ENCODE measurements at places on chromosomes 1 and 21.

- DNase-seq: peak; percentile 66
These were observed 24.6 kb downstream of the ARHGEF19 start for GRCh38 chr1:16187748-16188401.

GRCh38 chr1:201662646-201663045 is 123.7 kb downstream of the NAV1 start:
- DNase-seq: no peak

GRCh38 chr1:51627672-51628071 is 10.8 kb downstream of the OSBPL9 start:
- no peak for DNase-seq

DNA sequence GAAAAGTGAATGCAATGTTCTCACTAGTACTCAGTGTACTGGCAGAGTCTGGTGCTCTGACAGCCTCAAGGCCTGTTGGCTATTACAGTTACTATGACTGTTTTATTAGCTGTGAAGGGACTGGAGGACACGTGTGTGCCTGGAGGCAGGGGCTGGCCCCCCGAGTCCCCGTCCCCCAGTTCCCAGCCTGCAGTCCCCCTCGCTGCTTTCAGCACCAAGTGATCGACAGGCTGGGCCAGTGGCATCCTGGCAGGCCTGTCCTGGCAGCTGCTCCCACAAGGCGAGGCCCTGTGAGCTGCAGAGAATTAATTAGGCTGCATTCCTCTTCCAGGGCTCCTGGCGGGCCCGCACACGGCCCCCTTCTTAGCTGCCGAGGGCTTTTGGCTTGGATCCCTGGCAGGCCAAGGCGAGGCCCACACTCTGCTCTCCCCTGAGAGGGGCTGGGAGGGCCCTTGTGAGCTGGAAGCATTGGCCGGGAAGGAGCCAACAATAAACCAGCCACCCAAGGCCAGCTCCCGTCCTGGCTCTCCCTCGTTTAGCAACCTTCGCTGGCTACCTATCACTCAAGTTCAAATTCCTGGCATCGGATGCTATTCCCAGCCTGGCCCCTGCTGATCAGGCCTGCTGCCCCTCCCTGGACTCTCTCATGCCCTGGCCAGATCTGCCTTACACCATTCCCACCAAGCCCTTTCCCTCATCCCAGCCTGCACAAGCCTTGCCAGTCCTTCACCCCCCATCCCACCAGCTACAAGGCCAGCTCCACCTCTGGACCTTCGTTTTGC is 9.8 kb downstream of the EDN2 start:
- no peak for DNase-seq

GRCh38 chr1:230979952-230980351 is 1.1 kb downstream of the ARV1 start:
- no peak for DNase-seq

GRCh38 chr1:244653439-244654107 is 647 bp downstream of the DESI2 start:
- DNase-seq: no peak

DNA sequence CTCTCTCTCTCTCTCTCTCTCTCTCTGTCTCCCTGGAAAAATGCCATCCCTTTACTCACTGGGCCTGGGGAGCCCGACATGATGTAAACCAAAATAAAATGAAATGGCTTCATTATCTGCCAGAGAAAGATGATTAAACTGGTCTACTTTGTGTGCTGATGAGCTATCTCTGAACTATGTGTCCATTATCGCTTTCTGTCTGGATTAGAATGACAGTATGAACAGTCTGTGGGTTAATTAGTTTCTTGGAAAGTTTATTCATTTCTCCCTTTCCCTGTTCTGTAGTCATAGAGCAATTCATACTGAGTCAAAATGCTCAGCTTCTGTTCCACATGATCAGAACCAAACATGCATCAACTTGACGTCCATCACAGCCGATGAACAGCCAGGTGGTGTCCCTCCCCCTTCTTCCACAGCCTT is 72.4 kb upstream of the KCND3 start:
- no peak for DNase-seq

DNA sequence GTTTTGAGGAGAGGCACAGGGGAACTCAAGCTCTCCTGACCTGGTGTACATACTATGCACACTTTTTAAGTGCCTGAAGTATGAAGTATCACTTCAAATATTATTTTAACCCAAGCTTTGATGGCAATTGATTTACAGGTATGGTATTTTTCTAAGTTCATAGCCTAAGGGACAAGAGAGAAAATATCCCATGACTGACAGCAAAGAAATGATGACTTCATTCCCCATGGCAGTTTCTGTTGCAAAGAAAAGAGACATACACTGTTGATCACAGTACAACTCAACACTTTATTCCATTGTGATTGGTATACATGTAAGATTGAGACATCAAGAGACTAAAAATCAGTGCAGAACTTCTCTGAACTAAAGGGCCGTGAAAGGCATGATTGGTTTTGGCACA is 41.8 kb upstream of the BCL10 start:
- DNase-seq: no peak

- DNase-seq: no peak
These were observed 5.8 kb downstream of the IBA57 start for GRCh38 chr1:228171221-228171891.

GRCh38 chr1:172120381-172120780 is 279.1 kb downstream of the DNM3 start:
- DNase-seq: no peak

GRCh38 chr1:14674030-14674429 is 75.5 kb downstream of the KAZN start:
- DNase-seq: no peak

GRCh38 chr1:147723691-147724323 is 36.6 kb downstream of the GJA5 start:
- DNase-seq: peak; percentile 6

GRCh38 chr21:41477641-41478318 is 30.2 kb downstream of the TMPRSS2 start:
- DNase-seq: no peak

DNA sequence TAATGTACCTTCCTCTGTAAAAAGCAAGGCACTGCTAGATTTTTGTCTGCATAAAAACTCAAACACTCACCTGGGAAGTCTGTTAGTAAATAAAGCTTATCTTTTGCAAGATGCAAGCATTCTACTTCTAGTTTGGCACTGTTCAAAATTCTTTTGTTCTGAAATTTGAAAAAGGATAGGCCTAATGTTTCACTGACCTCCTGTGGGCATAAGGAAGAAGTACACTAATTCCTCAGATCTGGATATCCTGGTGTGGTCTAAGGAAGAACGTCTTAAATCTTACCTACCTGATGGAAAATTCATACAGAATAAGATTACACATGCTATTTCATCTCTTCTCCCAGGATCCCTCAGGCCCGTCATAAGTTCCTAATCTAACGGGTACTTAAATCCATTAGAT is 93.5 kb upstream of the CAMK1G start:
- DNase-seq: no peak

DNA sequence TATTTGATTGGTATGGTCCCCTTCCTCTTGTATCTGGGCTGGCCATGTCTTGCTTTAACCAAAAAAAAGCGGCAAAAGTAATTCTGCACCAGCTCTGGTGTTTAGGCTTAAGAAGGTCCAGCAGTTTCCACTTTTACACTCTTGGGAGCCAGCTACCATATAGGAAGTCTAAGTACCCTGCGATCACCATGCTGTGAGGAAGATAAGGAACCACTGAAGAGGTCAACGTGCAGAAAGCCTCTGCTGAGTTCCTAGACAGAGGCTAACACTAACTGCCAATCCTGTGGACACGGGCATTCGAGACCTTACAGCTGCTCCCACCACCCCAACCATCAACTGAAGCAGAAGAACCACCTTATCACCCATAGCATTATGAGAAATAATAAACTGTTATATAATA is 331.4 kb downstream of the VAV3 start:
- no peak for DNase-seq

DNA sequence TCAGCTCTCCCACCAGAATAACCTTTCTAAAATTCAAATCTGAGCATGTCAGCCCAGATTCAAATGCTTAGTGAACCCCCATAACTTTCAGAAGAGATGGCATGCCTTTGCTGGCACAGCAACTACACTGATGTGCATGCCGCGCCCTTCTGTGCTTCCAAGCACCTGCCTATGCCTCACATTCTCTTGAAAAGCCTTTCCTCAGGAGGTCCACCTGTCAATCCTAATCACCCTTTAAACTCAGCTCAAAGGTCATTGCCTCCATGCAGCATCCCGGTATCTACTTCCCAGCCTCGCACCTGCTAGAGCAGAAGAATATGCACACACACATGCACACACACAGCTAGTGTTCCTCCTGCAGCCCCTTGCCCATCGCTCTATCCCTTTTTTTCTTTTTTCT is 5.2 kb upstream of the S100A2 start:
- no peak for DNase-seq

DNA sequence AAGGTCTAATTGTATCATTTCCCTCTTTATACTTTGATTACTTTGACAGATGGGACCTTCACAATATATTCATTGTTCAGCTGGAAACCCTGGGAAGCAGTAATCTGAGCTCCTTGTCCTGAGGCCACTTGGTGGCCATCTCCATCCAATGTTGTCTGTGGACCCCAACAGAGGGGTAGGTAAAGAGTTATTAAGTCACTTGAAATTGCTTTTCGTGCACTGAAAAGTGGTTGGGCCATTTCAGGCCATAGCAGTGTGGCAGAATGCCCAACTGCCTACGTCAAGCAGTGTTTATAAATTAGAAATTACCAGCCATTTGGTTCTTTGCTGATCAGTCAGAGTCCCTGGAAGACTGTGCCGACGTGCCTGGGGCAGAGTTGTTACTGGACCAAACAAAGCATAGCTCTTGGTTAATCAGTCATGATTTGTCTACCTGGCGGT is 308.3 kb upstream of the USP25 start:
- no peak for DNase-seq

DNA sequence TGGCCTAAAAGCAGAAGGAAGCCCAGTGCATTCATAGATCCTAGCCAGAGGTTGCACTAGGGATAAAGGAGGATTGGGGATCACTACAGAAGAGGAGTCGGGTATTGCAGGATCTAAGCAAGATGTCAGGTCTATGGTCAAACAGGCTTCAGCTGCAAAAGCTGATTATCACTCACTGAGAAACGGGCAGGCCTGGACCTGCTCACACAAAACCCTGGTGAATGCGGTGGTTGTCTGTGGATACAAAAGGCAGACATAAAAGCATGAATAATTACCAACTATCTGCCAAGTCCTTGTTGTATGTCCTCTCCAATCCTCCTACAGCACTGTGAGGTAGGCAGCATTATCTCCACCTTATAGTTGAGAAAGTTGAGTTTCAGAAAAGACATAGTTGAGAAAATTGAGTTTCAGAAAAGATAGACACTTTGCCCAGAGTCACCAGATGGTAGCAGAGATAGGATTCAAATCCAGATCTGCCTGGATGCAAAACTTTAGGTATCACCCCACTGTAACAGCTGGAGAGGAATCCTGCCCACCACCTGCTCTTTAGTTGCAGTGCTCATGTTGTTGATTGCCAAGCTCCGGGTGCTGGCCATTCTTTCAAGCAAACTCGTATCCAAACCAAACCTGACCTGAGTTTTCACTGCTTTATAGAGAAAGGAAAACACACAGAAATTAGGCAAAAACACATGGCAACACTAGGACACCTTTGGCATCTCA is 49.6 kb upstream of the HOOK1 start:
- DNase-seq: no peak

GRCh38 chr1:32874860-32875752 is 4.4 kb upstream of the FNDC5 start:
- no peak for DNase-seq

GRCh38 chr1:118993700-118994026 is 5.5 kb upstream of the TBX15 start:
- no peak for DNase-seq

- no peak for DNase-seq
These were observed 12.7 kb upstream of the TRAF3IP3 start for GRCh38 chr1:209743145-209743482.

GRCh38 chr1:50333595-50333974 is 89.7 kb downstream of the DMRTA2 start:
- peak; percentile 11 for DNase-seq

DNA sequence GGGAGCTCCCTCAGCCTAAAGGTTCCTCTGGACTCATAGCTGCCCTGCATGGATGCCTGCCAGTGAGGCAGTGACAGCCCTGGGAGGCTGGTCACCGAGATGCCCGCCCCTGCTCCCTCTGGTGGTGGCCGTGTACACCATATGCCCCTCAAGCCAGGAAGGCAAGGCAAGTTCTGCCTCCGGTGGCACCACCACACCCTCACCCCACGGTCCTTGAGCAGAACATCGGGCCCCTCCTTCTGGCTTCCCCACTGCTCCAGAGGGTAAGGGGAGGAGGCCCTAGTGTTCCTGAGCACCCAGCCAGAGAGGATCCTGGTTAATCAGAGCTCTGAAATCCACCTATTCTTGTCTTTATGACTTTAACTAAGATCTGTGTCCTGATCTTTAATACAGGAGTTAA is 1.5 kb upstream of the S100A14 start:
- no peak for DNase-seq

DNA sequence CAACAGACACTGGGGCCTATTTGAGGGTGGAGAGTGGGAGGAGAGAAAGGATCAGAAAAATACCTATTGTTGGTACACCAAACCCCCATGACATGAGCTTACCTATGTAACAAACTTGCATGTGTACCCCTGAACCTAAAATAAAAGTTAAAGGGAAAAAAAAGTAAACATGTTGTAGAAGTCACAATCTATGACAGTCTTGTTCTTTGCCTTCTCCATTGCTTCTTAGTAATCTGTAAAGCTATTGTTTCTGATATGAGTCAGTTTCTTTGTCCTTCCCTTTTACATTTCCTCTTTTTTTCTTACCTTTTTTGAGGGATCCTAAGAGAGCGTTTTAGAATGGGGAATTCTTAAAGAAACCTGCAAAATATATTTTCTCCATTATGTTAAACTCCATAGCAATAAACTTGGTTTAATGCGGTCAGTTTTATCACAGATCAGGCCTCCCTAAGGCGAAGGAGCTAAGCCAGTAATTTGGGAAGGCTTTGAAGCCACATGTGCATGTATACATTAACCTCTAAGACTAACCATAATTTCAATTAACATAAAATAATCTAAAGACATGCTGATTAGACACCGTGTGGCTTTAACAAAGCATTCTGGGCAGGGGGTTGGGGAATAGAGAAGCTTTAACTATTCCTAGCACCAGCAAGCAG is 77.8 kb upstream of the C1orf105 start:
- no peak for DNase-seq

- no peak for DNase-seq
These were observed 16.8 kb downstream of the GNG4 start for GRCh38 chr1:235632506-235633401.

DNA sequence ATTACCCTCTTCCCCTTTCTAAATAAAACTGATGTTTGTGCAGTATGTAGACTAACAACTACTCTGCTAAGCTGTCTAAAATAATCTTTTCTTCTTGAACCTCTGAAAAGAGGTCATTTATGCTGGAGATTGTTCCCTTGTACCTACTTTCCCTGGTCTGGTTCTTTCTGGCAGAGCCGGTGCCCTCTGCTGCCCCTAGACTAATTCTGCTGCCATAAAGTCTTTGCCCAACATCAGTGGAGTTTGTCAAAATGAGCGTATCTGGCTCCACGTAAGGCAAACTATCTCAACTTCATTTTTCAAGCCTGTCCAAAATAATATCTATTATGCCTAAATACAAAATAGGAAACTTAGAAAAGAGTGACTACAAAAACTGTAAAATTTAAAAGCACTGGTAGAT is 30.9 kb upstream of the ANGPTL7 start:
- no peak for DNase-seq

Measured in stimulated activated naive CD4-positive, alpha-beta T cell (primary cell).